ENCODE measurements at places on chromosomes 3 and 15.
A peak's percentile ranks its signal among the peaks of the same experiment; 100 is the strongest.

DNA sequence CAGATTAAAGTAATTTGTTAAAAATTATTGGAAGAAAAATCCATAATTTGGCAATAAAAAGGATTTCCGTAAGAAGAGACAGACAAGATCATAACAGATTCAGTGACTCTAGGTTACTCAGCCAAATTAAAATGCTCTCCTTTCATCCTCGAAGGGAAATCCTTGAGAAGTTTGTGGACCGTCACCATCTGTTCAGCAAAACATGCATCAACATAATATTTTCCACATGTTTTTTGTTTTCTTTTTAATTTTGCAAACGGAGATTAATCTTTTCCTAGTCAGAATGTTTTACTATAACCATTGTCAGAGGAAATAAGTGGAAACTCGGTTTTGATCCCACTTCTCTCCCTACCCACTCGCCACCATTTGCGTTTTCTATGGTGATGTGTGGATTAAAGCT is 128.3 kb downstream of the TMCO5A start:
- no peak overlapping the region for H3K4me3 ChIP-seq
- no peaks in the 10 kb centered on the region for H3K27me3 ChIP-seq
- H3K36me3 ChIP-seq = no peaks in the 10 kb centered on the region
- H3K4me1 ChIP-seq = no peaks in the 10 kb centered on the region

- no peak for DNase-seq
- H3K4me1 ChIP-seq = no peaks in the 10 kb centered on the region
- H3K27me3 ChIP-seq = no peaks in the 10 kb centered on the region
- no peak overlapping the region for H3K27ac ChIP-seq
- no peaks in the 10 kb centered on the region for H3K36me3 ChIP-seq
These were observed 147.5 kb upstream of the SOX2 start for GRCh38 chr3:181564222-181564621.

GRCh38 chr15:75760704-75761435 is 48.2 kb upstream of the CSPG4 start:
- no peaks in the 10 kb centered on the region for H3K36me3 ChIP-seq
- no peaks in the 10 kb centered on the region for H3K27me3 ChIP-seq
- DNase-seq = no peak
- H3K27ac ChIP-seq = no peak overlapping the region

DNA sequence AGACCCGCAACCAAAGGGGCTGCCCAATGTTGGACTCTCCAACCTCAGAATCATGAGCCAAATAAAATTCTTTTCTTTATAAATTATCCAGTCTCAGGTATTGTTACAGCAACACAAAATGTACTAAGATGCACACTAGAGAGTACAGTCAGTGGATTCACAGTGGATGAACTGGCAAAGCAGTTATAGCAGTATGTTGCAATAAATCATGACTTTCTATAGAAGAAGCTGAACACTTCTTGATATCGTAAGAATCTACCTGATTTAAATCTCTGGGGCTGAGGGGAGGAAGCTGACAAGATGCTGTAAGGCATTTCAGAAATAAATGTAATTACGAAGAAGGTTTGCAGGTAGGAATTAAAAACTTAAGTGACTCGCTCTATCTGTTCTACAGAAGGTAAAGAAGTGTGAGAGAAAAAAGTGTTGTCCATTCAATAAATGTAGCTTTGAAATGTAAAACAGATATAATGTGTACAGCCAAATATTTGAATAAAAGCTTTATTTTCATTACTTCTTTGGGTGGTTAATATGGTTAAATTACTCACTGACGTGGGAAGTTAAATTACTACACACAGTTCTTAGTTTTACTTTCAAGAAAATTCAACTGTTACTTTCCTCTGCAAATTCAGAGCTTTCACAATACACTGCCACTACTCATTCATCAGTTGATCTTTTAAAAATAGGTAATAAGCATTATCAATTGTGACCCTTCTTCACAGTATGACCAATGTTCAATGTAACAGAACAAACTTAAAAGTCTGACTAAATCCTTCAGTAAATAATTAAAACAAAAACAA is 439.1 kb downstream of the SHQ1 start:
- no peaks in the 10 kb centered on the region for H3K4me1 ChIP-seq
- no peak overlapping the region for H3K27ac ChIP-seq
- DNase-seq = no peak
- H3K4me3 ChIP-seq = no peak overlapping the region

GRCh38 chr3:188979669-188980310 is 192.0 kb upstream of the TPRG1 start:
- DNase-seq = no peak
- no peaks in the 10 kb centered on the region for H3K4me1 ChIP-seq
- H3K4me3 ChIP-seq = no peak overlapping the region
- H3K27ac ChIP-seq = peak overlapping the region; percentile 55
- no peaks in the 10 kb centered on the region for H3K36me3 ChIP-seq
- H3K27me3 ChIP-seq = no peaks in the 10 kb centered on the region

DNA sequence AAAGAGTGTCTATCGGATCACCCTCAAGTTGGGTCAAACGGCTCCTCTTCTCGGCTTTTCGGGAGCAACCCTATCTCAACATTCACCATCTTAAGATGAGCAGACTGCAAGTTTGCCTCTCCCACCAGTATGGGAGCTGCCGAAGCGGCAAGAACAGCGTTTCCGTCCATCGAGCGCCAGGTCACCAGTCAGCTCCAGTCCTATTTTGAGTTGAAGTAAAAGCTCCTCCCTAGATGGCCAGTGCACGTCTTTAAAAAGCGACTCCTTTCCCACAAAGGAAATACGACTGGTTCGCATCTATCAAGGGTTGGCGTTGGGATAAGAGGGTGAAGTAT is 369 bp upstream of the U2SURP start:
- H3K27ac ChIP-seq = peak overlapping the region; percentile 92
- H3K36me3 ChIP-seq = no peaks in the 10 kb centered on the region
- no peaks in the 10 kb centered on the region for H3K4me1 ChIP-seq
- H3K4me3 ChIP-seq = peak overlapping the region; percentile 97
- no peaks in the 10 kb centered on the region for H3K27me3 ChIP-seq

DNA sequence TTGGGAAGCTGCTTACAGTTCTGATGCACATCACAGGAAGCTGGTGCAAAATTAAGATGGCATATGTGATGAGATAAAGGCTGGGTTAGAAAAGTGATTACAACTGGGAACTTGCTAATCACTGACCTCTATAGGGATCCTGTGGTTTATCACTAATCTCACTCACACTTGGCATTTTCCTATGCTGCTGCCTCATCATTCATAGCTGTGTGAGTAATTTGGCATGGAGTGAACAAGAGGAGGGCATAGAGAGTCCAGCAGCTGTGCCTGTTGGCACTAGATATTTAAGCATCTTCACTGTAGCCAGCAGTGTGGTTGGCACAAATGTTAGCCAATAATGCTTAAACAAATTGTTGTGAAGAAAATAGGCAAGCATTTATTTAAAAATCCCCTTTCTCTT is 217.7 kb upstream of the CGNL1 start:
- H3K27me3 ChIP-seq = no peaks in the 10 kb centered on the region

DNA sequence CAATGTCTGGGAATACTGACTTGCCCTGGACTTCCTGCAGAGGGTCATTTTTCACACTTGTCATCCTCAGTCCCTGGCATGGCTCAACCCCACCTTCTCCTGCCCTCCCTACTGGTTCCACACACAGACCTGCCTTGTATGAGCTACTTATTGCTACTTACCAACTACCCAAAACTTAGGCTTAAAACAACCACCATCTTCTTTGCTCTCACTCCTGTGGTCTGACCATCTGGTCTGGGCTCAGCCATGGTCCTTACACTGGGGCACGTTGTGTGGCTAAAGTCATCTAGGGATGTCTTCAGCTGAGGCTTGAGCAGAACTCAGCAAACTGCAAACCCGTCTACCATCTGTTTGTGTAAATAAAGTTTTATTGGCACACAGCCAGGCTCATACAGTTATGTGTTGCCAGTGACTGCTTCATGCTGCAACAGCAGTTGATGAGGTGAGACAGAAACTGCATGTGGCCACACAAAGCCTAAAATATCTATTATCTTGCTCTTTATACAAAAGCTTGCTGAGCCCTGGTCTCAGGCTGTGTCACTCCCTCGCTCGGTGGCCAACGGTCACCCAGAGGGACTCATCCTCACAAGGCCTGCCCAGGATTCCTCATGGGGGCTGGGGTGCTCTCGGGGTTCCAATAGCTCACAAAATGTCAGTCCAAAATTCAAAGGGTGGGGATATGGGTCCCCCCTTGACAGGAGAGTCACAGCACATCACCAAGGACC is 43.5 kb downstream of the KLF15 start:
- no peaks in the 10 kb centered on the region for H3K4me1 ChIP-seq
- H3K36me3 ChIP-seq = no peaks in the 10 kb centered on the region
- no peak for DNase-seq
- no peaks in the 10 kb centered on the region for H3K27me3 ChIP-seq

Measured in right atrium auricular region (tissue), 2 donors.